Stimulated activated CD4-positive, alpha-beta T cell treated with anti-CD3 and anti-CD28 coated beads, Interleukin-4, amount 100 ng/mL, for 4 hours (primary cell): ENCODE measurements at places on chromosomes 16 and 17.

GRCh38 chr16:89973235-89973634, 24.7 kb downstream of the DEF8 start:
- no peak for DNase-seq

DNA sequence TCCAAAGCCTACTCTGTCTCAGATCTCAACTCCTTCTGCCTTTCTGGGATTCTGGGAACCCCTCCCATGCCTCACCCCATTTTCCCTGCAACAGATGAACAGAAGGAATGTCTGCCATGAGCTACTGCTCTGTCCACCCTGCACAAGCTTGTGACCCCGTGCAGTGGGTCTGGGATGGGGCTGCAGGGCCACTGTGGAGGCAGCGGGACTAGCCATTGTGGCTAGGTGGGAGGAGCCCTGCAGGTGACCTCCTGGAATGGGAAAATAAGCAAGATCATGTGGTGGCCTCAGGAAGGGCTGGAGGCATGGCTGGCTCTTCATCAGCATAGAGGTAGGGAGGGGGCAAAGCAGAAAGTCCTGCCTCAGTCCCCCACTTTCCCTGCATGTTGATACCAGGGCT, 13.7 kb downstream of the PDP2 start:
- no peak for DNase-seq

DNA sequence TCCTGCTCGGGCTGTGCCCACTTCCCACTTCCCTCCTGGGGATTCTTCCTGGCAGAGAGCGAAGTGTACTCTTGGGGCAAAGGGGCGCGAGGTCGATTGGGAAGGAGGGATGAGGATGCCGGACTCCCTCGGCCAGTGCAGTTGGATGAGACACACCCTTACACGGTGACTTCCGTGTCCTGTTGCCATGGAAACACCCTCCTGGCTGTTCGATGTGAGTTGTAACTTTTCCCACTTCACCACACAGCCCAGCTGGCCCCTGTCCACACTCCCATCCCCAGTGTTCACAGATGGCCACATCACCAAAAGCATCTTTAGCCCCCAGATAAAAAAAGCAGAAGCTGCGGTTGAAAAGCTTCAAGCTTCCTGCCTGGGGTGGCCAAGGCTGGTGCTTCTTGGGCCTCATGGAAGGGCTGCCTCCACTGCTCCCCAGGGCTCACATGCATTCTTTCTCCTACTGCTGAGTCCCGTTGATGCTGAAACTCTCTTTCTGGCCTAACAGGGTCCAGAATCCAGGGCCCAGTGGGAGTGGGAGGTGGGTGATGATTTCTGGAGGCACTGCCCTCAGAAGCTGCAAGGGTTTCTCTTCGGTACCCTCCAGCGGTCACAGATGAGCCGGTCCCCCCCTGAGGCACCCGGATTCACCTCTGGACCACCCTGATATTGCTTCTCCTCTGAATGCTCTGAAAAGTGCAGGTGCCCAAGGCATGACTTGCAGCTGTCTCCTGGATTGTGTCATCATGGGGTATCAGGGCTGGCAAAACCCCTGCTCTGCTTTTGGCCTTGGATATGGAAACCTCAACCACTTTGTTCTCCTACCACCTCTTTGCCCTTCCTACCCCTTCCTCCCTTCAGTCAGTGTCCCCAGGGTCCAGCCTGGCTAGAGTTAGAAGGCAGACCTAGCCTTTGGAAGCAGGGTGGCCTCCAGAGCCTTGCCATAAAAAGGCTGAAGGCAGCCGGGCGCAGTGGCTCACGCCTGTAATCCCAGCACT, 2.2 kb upstream of the TRAF4 start:
- DNase-seq, result no peak

DNA sequence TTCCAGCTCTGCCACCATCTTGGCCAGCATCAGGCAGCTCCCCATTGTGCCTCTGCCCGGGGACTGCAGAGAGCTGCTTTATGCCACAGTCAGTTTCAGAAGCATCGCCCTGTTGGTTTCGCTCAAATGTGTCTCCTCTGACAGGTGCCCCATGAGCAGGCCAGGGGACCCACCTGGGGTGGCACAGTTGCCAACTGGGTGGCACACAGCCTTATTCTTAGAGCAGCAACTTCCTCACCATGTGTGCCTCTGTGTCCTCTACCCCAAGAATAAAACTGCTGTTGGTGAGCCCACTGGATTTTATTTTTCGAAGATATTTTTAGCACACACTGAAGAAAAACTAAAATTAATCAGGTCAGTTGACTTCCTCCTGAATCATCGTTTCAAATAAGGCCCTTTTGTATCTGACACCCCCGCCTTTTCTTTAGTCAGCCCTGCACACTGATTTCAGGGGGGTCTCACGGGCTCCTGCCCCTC, 44.9 kb upstream of the CACNG5 start:
- no peak for DNase-seq

DNA sequence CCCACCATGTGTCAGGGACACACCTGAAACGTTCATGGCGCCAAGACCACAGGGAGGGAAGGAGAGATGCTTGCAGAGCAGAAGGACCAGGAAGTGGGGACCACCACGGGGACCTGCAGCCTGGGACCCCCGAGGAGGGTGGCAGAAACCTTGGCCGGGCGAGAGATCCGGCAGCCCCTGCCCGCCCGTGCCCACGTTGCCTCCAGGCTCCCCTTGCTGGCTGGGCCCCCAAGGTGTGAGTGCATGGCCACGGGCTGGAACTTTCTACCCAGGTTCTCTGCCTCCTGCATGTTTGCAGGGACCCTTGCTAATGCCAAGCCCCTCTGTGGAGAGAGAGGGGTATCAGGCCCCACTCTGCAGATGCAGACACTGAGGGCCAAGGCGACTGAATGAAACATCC, 50.4 kb downstream of the USP22 start:
- no peak for DNase-seq

GRCh38 chr17:58268774-58269556, 11.8 kb downstream of the MPO start:
- no peak for DNase-seq

DNA sequence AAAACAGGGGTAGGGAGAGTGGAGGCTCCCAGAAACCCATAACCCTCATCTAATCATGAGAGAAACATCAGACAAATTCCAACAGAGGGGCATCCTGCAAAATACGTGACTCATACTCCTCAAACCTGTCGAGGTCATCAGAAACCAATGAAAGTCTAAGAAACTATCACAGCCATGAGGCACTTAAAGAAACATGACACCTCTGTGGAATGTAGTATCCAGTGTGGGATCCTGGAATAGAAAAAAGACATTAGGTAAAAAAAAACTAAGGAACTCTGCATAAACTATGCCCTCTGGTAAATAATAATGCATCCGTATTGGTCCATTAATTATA, 16.4 kb downstream of the CDH5 start:
- no peak for DNase-seq
